ENCODE measurements at places on chromosomes 5 and 9.

DNA sequence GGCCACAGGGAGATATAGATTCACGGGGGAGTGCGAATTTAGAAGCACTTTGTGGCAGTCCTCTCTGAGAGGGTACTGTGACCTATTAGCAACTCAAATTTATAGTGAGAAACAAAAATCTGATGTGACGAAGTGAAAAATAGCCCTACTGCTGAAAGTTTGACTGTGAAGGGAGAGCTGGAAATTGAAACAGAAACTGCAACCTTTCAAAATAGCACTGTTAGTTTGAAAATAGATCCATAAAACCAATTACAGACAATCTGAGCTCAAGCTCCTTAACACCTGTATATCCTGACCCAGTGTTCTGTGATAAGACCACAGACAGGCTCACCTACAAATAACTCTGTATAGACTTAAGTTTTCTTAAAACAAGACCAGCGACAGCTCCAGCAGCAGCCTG, 420.1 kb downstream of the IRX1 start:
- DNase-seq, result no peak

DNA sequence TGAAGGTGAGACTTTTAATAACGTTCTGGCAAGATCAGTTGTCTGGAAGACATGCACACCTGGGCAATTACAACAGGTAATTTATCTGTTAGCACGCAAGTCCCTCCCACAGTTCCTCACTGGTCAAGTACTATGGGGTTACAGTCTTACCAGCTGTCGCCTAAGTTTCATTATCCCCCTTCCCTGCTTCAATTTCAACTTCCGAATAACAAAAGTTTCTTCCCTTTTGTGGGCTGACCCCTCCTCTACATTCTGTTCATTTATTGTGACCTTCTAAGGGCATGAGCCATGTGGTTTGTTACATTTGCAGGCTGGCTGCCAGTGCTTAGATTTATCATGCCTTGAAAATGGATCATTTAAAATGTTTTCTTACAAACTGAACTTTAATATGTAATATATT, 16.5 kb downstream of the GAPT start:
- DNase-seq, result no peak

DNA sequence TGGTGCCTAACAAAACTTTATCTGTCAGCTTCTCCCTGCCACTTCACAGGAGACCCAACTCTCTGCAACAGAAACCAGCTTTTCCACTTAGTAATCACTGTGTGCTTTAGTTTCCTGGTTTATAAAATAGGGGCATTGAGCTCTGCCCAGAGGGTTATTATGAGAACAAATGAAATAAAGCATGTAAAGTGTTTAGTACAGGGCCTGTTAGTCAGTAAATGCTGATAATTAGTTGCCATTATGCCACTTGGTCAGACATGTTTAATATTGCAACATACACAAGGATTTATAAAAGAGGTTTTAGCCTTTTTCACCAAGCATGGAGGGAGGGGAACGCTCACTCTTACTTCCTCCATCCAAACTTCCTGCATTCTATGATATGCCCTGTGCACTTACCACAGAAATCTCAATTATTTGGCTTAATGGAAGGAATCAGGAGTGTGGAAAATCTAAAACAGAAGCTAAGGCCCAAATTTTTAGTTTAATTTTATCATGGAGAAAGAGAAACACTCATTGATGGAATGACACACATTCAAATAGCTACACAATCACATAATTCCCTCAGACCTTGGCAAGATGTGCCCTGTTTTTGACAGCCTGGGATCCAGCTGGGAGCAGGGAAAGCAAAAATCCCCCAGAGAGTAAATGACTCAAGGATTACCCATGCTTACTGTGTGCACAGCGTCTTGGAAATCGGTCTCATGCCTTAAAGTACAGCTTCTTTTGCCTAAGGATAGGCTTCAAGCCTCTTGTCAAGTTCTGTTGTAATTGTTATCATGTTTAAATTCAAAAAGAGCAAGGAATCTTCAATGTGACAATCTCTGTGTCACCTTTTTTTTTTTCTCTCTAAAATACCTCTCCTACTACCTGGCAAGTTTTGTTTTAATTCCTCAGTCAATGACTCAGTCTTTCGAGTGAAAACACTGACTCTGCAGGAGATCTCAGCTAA, 34.0 kb downstream of the ZNF474 start:
- no peak for DNase-seq

GRCh38 chr5:56449071-56449640, 216.0 kb upstream of the ANKRD55 start:
- no peak for DNase-seq

- DNase-seq, result no peak
These were observed 60.1 kb upstream of the HSPA9 start for GRCh38 chr5:138635265-138635664.

- DNase-seq, result no peak
These were observed 26.0 kb upstream of the EPB41L4B start for GRCh38 chr9:109346904-109347303.

DNA sequence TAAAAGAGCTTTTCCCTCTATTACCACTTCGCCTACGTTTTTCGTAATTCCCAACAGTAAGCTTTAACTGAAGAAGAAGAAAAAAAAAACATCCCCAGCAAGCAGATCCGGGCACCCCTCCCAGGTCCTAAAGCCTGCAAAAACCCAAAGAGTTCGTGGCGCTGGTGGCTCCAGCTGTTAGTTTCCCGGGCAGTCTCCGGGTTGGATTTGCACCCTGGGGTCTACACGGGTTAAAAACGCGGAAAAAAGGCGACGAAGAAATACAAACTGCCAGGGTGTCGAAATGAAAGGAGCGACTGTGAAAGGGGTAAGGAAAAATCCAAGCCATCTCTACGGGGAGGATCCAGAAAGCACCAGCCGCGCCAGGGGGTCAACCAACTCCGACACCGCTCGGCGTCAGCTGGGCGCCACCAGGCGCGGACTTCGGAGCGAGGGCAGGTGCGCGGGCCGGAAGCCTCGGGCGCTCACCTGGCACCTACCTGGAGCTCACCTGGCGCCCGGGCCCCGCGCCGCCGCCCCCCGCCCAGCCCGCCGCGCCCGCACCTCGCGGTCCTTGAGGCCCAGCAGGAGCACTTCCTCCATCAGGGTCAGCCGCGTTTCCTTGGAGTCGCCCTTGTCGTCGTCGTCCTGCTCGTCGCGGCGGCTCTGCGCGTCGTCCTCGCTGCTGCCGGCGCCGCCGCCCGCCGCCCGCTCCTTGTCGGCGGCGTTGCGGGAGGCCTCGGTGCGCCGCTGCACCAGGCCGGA, 680 bp downstream of the GOLPH3 start:
- no peak for DNase-seq

- no peak for DNase-seq
These were observed 343.1 kb downstream of the OSTF1 start for GRCh38 chr9:75431375-75431774.

DNA sequence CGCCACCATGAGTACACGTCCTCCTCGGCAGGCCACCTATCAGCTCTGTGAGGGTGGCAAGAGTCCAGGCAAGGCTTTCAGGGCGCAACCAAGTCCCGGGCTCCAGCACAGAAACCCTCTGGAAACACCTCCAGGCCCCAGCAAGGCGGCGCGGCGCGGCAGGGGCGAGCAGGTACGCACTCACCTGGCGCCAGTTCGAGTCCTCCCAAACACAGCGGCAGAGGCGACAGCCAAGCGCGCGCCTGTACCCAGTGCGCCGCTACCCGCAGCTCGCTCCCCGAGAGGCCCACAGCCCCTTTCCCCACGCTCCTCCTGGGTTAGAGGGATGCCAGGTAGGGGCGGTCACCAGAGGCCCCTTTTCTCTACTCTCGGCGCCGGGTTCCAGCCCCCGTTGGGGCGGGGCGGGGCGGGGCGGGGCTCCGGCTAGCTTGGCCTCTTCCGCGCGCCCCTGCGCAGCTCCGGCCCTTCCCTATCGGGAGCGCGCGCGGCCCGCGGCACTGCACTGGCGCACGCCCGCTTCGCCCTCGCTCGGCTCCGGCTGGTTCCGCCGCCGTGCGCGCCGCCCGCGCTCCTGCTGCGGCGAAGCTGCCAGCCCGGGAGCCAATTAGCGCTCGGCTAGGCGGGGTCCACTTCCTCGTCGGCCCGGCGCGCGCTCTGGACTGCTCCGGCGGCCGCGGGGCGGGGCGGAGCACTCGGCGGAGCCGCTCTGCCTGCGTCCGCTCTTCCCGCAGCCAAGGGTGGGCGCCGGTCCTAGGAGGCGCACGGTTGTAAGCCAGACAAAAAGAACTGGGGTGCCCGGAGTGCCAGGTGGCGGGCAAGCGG, at the start of the genes NMRK1 and OSTF1:
Gene NMRK1 (minus strand): TSS at position 332 of the 822 bp plus-strand sequence. CDS start 5,040 bp downstream, outside the sequence.
Gene OSTF1 (plus strand): TSS at position 691 of the 822 bp plus-strand sequence. CDS start 179 bp downstream, outside the sequence.
- DNase-seq, result peak; percentile 82

DNA sequence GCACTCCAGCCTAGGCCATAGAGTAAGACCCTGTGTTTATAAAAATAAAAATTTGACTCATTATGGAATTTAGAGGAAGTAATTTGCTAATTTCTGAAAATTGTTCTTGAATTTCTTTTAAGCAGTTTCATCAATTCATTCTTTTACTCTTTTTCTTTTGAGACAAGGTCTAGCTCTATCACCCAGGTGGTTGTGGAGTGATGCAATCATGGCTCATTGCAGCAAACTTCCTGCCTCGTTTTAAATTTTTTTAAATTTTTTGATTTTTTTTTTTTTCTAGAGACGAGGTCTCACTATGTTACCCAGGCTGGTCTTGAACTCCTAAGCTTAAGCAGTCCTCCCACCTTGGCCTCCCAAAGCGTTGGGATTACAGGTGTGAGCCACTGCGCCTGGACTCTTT, 3.1 kb upstream of the CAMLG start:
- no peak for DNase-seq

- no peak for DNase-seq
These were observed 114.4 kb downstream of the SEC61B start for GRCh38 chr9:99336531-99336930.

DNA sequence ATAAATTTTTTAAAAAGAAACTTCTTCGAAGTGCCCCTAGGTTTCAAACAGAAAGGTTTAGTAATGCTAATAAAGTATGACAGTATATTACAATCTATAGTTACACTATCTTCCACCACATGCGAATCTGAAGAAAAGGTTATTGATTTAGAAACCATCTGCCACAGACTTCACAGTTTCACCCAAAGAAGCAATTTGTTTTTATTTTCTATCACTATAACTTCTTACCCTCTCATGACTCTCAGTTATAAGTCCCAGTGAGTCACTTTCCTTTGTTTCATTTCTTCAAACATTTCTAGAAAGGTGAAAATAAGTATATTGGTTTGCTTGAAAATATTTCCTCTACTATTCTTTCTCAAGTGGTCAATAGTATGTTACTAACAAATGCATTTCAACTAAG, 93.6 kb downstream of the MCTP1 start:
- DNase-seq, result no peak

DNA sequence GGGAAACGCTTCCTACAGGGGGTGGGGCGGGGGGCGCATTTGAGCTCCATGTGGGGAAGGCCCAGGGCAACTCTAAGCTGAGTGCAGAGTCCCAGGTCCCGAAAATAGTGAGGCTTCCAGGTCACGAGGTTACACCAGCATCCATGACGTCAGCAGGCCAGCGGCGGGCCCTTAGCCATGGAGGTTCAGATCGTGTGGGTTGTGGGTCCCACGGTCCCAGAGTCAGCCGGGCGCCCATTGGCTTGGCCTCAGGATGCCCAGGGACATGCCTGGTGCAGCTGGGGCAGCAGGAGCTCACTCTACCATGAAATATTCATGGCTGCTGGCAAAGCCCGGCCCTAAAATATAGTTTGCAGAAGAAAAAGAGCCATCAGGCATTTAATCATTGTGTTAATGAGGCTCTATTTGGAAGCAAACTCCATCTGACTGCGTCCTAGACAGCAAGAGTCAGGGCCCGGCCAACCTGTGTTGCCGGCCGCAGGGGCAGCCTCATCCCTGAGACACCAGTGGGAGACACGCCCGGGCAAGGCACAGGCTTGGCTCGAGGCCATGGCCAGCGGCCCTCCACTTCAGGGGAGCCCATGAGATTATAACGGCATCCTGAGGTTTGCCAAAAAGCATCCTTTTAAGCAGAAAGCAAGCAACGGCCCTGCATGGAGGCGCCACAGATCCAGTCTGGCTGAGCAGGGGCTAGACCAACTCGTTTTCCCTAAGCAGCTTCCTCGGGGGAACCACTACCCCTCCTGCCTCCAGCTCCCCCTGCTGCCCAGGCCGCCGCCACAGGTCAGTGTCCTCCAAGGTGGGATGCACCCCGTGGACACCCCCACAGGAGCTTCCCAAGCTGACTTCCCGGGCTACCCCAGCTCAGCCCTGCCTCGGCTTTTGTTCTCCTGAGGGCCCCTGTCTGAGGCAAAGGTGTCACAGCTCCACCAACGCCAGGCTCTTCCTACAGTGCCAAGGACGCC, 108.9 kb upstream of the PPP1R26 start:
- no peak for DNase-seq

DNA sequence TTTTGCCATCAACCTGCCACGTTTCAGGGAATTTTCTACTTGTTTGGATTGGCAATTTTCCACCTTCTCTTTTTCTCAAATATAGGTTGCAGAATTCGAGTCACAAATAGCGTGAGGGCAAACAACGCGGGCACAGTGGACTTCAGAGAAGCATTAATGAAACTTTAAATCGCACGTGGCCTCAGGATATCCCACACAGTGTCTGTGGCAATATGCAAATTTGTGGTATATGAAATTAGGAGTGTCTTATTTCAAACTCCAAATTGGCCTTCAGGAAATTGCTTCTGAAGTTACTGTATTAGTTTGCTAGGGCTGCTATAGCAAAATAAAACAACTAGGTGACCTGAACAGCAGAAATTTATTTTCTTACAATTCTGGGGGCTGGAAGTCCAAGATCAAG, 91.2 kb downstream of the MTRR start:
- no peak for DNase-seq

- no peak for DNase-seq
These were observed 63.4 kb downstream of the ANKRD33B start for GRCh38 chr5:10627160-10627701.

DNA sequence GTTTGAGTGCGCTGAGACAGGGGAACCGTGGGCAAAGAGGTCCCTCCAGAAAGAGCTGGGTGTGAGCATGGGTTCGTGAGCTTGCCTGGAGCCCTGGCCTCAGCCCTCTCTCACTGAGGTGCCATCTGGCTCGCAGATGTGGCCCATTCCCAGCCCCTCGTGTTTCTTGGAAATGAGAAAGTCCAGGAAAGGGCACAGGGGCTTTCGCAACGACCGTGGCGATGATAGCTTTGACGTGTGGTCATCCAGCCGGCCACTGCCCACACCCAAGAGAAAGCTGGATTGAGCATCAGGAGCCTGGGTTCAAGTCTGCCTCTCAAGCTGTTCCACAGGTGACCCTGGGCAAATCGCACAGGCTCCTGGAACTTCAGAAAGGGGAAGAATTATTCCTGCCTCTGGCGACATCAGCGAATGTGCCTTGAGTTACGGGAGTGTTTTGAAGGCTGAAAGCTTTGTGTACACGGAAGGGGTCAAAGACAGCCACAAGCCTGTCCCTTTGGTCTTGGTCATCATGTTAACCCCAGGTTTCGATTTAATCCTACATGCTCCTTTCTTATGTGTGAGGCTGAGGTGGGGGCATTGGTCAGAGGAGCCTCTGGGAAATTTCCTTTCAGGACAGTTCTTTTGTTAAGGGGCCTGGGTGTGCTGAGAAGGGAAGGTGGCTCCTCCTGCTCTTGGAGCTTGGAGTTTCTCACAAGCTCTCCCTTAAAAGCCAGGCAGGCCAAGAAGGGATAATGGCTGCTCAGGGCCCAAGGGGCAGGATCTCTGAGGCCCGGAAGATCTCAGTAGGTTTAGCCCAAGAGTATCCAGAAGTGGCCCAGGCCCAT, 41.7 kb upstream of the IL17B start:
- no peak for DNase-seq

GRCh38 chr5:134466241-134467069, 54.8 kb upstream of the CDKN2AIPNL start:
- DNase-seq, result no peak

- DNase-seq, result no peak
These were observed 399.2 kb upstream of the KIF2A start for GRCh38 chr5:61906820-61907219.

- no peak for DNase-seq
These were observed 512 bp downstream of the PLK2 start for GRCh38 chr5:58459146-58460001.
